ENCODE measurements at places on chromosomes 7 and 10.

DNA sequence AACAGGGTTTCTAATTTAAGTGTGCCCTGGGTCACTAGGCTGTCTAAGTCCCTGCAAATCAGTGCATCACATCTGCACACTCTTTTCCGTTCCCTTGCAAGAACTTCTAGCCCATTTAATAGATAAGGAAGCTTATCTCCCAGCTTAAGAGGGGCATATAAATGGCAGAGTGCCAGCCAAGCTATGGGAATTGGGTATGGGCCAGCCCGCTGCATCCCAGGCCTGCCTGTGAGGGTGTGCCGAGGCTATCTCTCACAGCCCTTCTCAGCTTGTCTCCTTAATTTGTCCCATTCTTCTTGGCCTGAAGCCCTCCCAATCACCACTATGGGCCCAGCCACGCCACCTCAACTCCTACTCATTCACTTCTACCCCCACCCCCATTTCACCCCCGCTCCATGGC lies 14.7 kb downstream of the AQP1 start:
- no peak for DNase-seq

DNA sequence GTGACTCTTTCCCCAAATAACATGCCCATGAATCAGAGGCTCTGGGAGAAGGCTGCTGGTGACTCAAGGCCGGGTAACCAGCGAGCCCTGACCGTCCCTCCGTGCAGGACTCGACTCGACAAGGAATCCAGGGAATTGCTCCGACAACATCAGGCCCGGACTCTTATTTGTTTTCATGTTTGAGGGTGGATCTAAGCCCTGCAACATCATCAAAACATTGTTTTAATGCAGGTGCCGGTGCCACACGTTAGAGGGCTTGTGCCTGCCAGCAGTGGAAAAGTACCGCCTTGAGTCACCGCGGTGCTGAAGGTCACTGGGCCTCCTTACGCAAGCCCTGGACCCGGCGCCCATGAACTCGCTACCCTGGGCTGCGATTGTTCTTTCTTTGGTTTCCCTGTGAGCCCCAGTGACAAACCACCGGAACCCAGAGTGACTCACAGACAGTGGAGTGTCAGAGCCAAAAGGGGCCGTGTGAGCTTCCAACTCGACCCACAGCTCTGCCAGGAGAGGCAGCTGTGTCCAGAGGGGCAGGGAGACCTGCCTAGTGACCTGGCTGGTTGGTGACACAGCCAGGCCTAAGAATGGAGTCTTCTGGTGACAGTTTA lies 139.4 kb upstream of the SHH start:
- no peak for DNase-seq

DNA sequence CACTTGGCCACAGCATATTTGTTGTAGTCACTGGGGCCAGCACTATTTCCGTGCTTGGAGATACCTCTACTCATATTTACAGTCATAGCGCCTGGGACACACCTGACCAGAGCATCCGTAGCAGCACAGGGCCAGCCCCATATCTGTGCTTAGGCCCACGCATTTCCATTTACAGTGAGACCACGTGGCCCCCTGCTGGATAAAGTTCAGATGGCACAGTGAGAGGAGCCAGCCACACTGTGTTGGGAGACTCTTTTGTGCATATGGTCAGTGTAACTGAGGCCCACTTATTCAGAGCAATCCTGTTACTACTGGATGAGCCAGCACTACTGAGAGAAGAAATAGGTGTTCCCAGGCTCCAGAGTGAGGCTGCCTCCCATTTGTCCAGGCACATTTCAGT lies 455.3 kb downstream of the REEP3 start:
- no peak for DNase-seq

DNA sequence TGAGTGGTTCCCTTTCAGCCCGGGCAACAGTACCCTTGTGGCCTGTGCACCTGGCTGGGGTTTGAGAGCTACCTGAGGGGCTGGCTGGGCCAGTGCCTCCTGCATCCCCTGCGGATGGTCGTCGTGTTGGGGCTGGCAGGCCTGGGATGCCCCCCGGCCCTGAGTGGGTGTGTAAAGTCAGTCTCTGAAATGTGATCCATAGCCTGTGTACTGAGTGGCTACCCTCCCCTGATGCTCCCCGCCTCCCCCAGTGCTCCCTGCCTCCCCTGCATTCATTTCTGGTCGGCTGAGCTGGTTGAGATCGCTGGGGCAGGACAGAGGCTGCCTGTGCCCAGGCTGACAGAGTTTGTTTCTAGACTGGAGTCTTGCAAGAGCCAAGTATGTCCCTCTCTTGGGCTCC lies 9.3 kb downstream of the ZNF316 start:
- DNase-seq, result no peak

GRCh38 chr7:22563621-22564241 lies 63.7 kb upstream of the STEAP1B start:
- DNase-seq, result no peak

- no peak for DNase-seq
Measured at GRCh38 chr10:87864496-87865059, 1.2 kb downstream of the PTEN start.

DNA sequence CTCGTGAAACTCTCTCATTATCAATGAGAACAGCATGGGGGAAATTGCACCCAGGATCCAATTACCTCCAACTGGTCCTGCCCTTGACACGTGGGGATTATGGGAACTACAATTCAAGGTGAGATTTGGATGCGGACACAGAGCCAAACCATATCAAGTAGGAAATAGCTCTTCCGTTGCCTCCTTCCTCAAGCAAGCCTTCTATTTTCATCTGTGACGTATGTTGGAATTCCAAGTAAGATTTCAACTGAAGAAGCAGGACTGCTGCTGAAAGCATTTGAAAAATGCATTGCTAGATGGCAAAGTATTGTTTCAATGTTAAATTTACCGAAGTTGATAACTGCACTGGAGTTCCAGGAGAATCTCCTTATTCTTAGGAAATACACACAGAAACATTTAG lies 178.1 kb upstream of the GALNT17 start:
- no peak for DNase-seq

DNA sequence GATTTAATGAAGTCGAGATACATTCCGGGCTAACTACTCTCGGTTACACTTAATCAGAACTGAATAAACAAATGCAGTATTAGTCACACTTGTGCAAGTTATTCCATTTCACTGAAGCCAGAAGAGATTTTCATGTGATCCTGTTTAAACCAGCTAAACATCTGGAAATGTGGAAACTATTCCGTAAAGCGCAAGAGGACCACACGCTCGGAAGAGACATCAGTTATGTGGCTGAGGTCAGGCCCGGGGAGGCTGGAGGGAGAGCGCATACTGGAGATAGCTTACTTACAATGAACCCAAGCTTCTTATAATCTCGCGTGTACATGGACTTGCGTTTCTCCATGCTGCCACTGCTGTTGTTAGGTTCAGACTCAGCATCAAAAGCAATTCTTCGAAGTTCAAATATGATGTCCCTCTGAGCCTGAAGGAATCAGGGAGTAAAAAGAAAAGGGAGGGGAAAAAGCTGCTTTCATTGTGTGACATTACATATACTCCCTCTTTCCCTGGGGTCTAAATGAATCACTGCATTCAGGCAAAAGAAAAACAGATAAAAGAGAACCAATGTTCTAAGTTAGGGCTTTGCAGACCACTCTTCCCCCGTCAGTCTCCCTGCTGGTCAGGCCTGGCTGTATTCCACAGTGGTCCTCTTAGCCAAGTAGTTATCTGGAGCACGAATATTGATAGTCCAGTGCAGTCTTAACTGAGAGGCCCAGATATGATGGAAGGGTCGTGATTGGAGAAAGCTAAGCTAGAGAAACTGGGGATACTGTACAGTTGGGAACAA lies 237.4 kb downstream of the ELMO1 start:
- no peak for DNase-seq

DNA sequence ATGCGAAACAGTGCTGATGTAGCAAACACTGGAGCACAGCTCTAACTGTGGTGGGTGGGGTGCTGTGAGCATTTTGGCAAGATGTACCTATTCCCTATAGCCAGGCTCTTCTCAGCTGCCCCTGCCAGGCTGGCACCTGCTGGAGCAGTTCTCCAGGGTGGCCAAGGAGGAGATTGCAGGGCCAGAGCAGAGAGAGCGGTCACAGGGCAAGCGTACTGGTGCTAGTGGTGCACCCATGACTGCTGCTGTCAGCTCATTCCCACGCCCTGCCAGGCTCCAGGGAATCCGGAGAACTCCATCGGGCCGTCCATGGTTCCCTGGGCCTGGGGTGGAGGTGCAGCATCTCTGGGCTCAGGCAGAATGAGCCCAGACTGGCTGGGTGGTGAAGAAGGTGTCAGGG lies 2.1 kb downstream of the COL13A1 start:
- DNase-seq, result no peak

DNA sequence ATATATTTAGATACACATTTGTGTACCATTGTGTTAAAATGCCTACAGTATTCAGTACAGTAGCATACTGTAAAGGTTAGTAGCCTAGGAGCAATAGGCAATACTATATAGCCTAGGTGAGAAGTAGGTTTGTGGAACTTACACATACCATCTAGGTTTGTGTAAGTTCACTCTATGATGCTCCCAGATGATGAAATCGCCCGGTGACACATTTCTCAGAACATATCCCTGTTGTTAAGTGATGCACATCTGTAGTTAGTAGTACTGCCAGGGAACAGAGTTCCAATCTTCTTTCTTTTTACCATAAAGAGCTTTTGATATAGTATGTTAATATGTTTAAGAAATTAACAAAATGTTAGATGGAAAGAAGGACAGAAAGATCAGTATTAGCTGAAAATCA lies 138.2 kb downstream of the SNX13 start:
- DNase-seq, result no peak

GRCh38 chr7:11551470-11551869 lies 280.5 kb downstream of the THSD7A start:
- DNase-seq, result no peak

- no peak for DNase-seq
Measured at GRCh38 chr7:139086454-139086853, 23.1 kb downstream of the ZC3HAV1 start.

GRCh38 chr10:34116681-34117271 lies 698.3 kb downstream of the PARD3 start:
- DNase-seq, result no peak

Measured in stimulated activated CD8-positive, alpha-beta memory T cell treated with anti-CD3 and anti-CD28 coated beads, Interleukin-4, amount 100 ng/mL, for 1 hour (primary cell).